ENCODE measurements at places on chromosomes 5 and 9.

DNA sequence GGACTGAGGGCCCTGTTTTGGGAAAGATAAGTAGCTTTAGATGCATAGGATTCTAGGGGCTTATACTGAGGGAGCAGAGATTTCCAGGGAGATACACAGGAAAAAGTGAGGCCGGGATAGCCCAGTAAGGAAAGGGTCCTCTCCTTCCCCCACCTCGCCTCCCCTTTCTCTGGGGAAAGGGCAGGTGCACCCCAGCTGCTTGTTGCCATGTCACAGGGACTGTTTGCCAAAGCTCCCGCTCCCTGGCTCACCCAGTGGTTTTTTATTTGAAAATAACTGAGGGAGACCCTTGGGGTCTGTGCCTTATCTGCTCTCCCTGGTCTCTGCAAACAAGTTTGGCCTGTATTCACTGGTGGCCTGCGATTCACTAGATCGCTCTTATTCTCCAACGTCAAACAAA, 51.2 kb downstream of the RGS3 start:
- no peak for DNase-seq

DNA sequence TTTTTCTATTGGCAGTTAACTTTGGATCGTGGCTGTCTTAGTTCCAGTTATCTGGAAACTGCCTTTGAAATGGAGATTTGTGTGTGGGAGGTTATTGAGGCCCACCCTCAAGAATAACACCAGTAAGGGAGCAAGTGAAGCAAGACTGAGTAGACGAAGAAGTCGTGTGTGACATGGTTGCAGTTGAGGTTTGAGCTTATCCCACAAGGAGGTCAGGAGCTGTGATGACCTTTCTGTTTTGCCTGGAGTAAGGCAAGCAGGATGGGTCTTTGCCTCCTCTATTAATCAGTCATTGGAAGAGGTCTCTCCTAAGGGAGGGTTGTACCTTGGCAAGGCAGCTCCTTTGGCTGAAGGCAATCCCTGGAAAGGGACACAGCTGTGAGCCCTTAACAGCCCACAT, 49.6 kb upstream of the CTXN3 start:
- DNase-seq, result no peak

GRCh38 chr5:180605554-180606214, 14.4 kb upstream of the SCGB3A1 start:
- DNase-seq, result no peak

DNA sequence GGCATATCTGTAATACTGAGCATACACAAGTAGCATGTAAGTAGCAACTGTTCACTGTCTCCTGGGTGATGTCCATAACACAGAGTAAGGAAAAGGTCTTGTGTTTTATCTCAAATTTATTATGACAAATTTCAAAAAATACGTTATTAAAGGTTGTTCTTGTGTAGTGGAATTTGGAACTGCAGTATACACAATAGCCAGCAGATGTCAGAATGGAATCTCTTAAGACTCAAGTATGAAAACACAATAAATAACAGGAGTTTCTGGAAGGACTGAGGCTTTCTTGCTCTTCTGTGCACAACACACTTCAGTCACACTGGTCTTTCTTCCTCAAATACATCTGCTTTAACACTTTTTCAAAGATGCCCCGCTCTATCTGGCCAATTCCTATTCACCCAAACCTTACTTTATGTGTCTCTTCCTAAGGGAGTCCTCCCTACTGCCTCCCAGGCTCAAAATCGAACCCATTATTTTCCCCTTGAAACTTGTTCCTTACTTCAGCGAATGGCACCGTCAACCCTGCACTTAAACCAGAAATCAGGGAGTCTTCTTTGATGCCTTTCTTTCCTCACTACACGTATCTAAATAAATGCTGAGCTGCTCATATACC, 6.5 kb upstream of the FBXO10 start:
- DNase-seq, result peak; percentile 18

GRCh38 chr5:87674235-87674634, 261.5 kb upstream of the CCNH start:
- no peak for DNase-seq

- DNase-seq, result no peak
Measured at GRCh38 chr5:159290741-159291140, 27.7 kb downstream of the UBLCP1 start.

GRCh38 chr9:134895908-134896833, 15.6 kb downstream of the FCN2 start:
- DNase-seq, result no peak

DNA sequence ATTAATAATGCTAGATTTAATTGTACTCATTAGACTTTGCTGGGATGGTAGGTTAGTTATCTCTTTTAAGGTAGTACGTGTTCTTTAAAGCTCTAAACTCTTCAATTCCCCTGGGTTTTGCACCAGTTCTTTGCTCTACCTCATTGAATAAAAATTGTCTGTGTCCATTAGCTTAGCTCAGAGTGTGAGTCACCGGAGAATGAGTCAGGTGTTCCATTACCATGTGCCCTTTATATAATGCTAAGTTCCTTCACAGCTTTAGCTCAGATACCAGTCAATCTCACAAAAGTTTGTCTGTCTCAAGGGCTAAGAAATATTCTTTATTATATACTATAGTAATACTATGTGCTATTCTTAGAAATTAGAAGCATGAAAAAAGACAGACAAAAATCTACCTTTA, 339.4 kb downstream of the PRELID2 start:
- DNase-seq, result no peak

- DNase-seq, result peak; percentile 71
Measured at GRCh38 chr9:137618105-137619067, at the start of gene EHMT1. TSS of gene EHMT1 (plus strand) at chr9:137619005. CDS start at chr9:137619029, 24 bp downstream.

GRCh38 chr9:33439731-33440130, 7.7 kb downstream of the AQP3 start:
- DNase-seq, result no peak

DNA sequence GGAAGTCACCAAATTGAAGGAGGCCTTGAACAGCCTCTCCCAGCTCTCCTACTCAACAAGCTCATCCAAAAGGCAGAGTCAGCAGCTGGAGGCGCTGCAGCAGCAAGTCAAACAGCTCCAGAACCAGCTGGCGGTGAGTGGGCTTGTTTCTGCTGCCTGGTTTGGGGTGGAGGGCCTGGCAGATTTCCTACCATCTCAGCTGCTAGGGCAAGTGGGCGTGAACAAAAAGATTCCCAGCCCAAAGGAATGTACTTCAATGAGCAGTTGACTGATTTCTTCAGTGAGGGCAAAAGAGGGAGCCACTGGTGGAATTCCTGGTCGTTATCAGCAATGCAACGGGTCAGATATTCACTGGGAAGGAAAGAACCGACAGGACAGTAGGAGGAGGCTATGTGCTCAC, 12.6 kb upstream of the TTC23L start:
- no peak for DNase-seq

- DNase-seq, result no peak
Measured at GRCh38 chr9:75906531-75906930, 16.1 kb downstream of the PCSK5 start.

GRCh38 chr5:9878206-9878605, 248.1 kb upstream of the TAS2R1 start:
- DNase-seq, result no peak

DNA sequence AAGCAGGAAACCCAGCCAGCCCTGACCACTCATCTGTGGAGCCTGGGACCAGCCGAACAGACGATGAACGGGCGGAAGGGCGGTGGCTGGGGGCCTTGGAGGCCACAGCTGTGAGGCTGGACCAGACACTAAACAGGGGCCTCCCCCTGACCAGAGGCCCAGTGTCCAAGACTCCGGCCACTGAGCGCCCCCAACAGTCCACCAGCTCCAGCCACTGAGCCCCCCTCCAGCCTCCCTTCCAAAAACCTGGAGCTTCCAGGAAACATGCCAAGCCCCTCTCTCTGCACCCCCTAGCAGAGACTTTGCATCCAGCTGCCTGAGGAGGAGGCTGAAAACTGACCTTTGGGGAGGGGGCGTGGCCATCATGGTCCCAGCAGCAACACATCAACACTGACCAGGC, 23.2 kb downstream of the CNTFR start:
- no peak for DNase-seq

DNA sequence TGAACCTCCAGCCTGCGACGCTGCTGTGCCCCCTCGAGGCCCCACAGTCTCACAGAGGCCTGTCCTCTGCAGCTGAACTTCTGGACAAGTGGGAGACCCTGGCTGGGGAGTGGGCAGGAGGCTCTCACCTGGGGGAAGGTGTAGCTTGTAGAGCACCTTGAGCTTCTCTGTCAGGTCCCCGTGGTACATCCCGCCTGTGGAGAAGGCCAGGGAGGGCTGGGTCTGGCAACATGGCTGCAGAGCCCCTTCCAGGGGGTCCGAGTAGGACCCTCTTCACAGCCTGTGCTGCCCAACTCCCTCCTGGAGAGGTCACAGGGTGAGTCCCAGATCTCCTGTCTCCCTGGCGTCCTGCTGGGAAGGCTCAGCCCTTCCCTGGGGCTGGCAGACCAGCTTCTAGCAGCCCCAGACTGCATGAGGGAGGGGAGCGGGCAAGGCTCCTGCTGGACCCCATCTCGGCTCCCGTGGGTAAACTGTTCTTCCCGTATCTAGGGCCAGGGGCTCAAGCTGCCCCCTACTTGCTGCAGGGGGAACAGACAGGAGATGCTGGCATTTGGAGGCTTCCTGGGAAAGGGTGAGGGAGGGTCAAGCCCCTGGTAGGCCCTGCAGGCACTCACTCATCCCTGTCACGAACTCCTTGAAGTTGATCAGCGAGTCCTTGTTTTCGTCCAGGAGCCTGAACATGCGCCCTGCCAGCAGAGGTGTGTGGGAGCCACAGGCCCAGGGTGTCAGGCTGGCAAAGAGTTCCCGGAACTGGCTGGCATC, 11.2 kb upstream of the MRNIP start:
- no peak for DNase-seq

DNA sequence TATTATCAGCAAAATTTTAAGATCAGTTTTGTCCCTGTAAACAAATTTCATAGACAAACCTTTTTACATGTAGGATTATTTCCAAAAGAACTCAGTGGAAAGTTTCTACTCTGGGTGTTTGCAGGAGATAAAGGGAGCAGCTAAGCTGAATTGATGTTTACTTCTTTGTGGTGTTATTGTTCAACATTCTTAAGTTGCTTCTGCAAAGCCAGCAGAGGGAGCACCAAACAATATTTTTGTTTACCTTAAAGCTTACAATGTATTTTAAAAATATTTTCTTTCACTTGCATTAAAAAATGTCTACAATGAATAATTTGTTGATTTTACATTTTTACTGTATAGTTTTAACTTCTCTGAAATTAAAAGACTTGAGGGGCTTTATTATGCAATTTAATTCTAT, 135.4 kb downstream of the ATG10 start:
- DNase-seq, result no peak

DNA sequence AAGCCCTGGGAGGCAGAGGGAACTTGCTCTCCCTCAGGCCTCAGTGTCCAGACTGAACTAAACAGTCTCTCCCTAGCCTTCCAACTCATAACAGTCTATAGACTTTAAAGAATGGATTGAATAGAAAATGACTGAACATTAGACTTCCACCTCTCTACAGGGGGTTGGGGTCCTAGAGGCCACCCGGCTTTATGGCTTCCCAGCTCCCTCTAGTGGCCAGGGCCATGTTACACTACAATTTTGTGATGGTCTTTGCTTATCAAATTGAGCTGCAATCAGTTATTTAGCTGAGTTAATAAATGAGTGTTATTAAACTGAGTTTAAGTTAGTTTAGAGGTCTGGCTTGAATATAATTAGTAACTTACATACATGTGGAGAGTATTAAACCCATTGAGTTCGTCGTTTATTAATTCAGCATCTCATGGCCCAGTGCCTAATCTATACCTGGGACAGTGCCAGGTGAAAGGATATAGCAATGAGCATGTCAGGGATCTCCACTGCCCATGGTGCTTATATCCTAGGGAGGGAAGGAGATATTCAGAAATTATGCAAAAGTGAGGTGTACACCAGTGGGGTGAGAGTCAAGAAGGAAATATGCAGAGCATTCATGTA, 105.2 kb downstream of the SH3TC2 start:
- no peak for DNase-seq

DNA sequence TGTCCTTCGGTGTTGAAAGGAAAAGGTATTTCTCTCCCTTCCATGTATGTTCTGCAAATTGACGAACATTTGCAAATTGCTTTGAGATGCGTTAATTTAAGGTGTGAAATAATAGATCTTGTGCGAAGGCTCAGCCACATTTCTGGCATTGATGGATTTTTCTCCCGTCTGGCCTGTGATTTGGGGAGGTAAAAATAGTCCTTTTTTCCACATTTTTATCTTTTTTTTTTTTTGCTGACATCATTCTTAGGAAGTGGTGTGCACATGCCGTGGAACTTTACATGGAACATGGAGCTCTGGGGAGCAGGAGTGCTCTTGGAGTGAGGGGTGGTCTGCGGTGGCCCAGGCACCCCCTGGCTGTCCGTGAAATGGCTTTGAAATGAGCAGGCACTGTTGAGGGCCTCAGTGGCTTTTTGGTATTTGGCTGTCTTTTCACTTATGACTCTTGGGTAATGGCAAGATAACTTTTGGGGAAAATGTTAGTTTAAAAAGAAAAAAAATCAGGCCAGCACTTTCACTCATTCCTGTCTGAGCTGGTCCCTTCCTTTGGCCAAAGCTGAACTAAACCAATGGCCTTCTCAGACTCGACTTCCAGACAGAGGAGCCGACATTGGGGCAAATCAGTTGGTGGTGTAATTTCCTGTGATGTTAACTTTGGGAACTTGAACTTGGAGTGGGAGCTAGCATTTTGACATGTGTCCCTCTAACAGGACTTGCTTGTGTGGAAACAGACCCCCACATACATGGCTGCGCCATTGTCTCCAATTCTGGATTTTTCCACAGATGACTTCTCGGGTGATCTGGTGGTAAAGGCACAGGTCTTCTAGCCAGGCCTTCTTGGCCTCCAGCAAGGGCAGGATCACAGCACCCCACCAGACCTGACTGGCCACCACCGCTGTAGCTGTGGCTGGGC, 4.2 kb downstream of the NEK6 start:
- DNase-seq, result no peak

GRCh38 chr9:81686614-81687520, 2.5 kb downstream of the TLE1 start:
- DNase-seq, result peak; percentile 45

DNA sequence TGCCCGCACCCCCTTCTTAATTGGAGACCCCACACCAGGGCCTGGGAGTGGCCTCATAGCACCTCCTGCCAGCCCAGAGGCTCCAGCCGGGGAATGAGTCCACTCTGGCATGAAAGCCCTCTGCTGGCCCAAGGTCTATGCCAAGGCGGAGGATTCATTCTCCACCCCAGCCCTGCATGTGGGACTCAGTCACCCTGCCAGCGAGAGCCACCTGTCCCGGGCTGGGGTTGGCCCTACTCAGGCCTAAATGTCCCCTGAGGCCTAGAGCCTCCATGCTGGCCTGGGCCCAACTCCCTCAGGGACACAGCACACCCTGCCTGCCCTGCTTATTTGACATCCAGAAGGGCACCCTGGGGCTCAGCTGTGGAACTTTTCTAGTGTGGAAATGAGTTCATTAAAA, 1.0 kb upstream of the RAPGEF1 start:
- no peak for DNase-seq

DNA sequence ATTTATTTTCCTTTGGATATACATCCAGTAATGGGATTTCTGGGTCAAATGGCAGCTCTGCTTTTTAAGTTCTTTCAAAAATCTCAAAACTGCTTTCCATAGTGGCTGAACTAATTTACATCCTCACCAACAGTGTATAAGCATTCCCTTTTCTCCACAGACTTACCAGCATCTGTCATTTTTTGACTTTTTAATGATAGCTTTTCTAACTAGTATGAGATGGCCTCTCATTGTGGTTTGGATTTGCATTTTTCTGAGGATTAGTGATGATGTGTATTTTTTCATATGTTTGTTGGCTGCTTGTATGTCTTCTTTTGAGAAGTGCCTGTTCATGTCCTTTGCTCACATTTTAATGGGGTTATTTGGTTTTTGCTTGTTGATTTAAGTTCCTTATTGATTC, 90.0 kb upstream of the HMHB1 start:
- no peak for DNase-seq

GRCh38 chr5:57719216-57719615, 236.6 kb upstream of the ACTBL2 start:
- no peak for DNase-seq

GRCh38 chr9:121997791-121998190, 95.3 kb downstream of the TTLL11 start:
- no peak for DNase-seq

Data from NCI-H1105 (cell line).